Stimulated activated naive CD4-positive, alpha-beta T cell treated with Interleukin-2 at 50 U/mL for 16 hours (primary cell): ENCODE measurements at places on chromosomes 1 and 21.

DNA sequence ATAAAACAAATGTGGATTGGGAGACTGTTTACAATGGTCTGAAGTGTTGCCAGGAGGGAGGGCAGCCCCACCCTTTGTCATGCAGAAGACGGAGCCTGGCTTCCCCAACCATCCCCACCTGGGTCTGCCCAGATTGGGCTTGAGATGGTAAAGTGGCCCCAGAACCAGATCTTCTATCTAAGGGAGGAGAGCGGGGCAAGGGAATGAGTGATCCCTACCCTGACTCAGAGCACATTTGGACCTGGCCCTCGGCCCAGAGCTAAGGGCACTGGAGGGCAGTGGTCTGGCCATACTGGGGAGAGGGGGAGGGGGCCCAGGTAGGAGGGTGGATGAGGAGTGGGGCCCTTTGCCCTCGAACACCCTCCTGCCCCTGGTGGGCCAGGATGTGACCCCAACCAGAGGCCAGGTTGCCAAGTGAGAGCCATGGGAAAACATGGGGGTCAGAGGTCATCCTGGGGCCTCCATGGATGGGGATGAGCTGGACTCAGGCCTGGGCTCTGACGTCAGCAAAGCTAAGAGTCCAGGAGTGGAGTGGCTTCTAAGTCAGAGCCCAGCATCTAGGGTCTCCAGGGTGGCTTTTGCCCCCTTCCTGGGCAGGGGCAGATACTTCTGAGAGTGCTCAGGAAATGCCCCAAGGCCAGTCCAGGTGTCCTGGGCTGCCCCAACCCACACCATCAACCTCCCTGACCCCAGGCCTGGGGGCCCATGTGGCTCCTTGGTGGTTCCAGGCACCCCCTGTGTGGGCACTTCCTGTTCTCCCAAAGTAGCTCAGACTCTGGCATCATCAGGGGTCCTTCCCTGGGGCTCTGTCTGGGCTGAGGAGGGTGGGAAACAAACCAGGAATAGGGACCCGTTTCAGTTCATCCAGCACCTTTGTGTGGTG, 1.6 kb upstream of the LEFTY1 start:
- DNase-seq: no peak

DNA sequence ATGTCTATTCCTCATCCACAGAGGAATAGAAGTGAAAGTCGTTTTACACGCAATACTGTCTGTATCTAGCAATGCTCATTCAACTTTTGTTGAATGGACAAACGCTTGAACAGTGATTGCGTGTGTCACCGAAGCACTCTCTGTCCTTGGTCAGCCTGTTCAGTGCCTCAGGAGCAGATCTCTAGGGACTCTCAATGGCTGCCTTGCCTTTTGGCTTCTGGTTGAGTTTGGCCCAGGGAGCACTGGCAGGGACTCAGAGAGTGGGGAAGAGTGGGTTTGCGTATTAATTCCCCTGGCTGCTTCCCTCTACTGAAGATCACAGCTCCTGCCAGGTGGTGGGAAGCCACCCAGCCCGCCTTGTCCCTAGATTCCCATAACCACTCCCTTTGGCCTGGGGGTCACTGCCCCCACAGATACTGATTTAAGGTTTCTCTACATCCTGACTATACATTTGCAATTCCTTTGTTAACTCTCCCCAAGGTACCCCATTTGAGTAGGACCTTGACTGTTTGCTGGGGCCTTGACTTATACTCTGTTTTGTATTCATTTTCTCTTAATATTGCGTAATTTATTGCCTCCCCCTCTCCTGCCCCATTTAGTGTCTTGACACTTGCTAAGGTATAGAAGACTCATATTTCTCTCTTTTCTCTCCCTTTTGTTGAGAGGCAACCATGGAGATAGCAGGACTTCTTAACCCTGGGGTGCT, 61.7 kb upstream of the USP24 start:
- no peak for DNase-seq

- DNase-seq: no peak
Observed at GRCh38 chr1:158691907-158692306, 5.4 kb upstream of the SPTA1 start.

DNA sequence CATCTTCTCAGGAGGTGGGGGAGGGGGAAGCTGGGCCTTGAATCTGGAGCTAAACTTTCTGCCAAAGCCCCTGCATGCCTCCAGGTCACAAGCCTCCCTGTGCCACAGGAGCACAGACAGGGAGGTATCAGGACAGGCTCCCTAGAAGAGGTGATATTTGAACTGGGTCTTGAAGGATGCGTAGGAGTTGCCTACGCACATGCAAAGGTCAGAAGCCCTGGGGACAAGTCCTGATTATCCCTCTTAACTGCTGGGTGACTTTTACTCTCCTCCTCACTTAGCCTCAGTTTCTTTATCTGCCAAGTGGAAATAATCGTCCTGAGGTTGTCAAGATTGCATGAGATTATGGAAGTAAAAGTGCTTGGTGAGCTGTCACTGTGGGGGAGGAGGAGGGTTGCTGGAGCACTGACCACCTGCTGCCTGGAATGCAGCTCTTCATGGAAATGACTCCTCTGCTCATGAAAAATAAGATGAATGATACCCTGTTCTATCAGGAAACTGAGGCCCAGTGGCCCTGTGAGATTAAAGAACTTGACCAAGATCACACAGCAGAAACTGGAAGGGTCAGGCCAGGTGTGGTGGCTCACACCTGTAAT, 50.6 kb upstream of the LAPTM5 start:
- DNase-seq: no peak

- DNase-seq: no peak
Observed at GRCh38 chr21:45296638-45297037, 8.9 kb upstream of the POFUT2 start.

- DNase-seq: no peak
Observed at GRCh38 chr1:28910379-28911115, 3.8 kb upstream of the EPB41 start.

GRCh38 chr1:202965422-202965821, 1.6 kb downstream of the CYB5R1 start:
- DNase-seq: no peak
